NCI-H2081 treated with DMSO at 0.1 percent for 48 hours (cell line): ENCODE measurements at places on chromosomes 2 and 18.

DNA sequence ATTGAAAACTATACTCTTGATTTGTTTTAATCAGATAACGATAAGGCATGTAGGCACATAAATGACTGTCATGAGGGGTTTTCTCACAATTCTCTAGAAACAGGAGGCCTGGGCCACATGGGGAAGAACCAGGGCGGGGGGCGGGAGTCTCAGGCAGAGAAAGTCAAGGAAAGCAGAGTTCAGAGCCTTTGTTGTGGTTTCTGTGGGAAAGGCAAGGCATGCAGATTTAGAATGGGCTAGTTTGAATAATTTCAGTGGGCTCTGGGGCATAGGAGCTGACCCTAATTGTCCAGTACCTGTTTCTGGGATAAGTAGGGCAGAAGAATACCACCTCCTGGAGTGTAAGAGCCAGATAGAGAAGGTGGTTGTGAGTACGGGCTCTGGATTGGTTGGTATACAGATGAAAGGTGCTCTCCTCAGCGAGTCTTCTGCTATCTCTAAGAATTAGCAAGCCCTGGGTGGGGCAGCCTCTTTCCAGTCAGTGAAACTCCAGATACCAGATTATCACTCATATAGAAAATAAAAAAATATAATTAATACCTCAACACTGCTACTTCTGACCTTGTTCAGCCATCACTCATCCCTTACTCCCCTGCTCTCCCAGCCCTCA lies 41.5 kb upstream of the CYRIA start:
- DNase-seq: no peak

DNA sequence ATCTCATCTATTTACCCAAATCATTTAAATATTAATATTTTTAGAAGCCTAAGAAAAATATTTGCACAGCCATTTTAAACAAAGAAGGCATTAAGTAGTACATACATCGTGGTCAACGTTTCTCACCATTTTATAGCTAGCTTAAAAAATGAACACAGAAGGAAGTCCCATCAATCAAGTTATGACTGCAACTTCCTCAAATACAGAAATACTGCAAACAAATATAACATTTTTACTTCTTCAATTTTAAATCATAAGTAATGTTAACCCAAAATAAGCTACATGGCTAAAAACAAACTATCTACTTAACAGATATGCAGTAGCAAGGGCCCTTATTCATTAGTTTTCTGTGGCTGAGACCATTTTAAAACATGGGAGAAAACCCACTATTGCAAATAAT lies 30.6 kb downstream of the ITSN2 start:
- no peak for DNase-seq

DNA sequence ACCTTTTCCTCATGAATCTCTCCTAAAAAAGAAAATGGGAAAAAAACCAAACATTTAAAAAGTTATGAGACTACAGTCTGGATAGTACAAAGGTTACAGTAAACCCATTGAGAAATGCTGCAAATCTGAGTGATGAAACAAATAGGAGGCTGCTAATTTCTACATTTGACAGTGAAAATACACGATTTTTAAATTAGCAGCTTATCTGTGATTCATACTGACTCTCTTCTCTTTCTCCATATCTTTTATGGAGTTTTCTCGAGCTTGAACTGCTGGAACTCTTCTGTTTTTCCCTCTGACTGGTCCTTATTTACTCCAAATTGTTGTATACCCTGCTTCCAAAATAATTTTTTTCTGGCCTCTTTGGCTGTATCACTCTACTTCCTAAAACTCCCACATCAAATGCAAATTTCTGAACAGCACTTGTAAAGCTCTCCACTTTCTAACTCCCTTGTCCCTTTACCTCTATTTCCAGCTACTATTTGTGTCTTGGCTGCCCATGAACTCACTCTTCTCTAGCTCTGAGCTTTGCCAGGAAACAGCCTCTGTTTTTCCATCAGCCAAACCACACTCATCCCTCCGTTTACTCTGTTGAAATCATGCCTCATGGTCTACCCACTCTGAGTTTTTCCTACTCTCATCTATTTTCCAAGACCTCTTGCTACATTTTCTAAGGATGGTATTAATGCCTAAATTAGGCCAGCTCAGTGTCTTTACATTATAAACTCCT lies 73.7 kb downstream of the RBMS1 start:
- no peak for DNase-seq

GRCh38 chr2:9332853-9333245 lies 90.5 kb downstream of the ITGB1BP1 start:
- no peak for DNase-seq

DNA sequence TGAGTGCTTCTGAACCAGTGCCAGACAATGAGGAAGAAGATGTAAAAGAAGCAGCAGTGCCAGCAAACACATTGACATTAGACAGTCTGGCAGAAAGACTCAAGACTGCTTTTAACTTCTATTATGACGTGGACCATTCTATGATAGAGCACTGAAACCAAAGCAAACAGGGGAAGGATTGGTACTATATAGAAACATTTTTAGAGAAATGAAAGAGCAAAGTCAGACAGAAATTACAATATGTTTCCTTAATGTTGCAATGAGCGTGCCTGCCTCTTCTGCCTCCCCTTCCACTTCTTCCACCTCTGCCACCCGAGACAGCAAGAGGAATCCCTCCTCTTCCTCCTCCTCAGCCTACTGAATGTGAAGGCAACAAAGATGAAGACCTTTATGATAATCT lies 39.7 kb downstream of the DHX57 start:
- DNase-seq: no peak

DNA sequence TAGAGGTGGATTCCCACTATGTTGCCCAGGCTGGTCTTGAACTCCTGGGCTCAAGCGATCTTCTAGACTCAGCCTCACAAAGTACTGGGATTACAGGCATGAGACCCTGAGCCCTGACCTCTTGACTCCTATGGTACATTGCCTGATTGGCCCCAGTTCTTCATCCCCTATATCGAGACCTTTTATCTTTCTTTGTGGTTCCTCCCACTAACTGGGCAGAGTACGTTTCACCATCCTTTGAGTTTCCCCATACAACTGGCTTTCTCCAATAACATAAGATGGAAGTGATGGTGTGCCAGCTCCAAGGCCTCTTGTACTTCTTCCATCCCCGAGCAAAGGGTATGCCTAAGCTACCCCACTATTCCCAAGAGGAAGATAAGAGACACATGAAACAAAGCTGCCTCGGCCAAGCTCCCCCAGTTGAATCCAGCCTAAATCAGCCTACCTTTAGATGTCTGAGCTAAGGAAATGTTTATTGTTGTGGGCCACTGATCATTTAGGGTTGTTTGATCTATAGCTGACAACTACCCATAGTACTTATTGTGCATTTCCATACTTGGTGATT lies 8.3 kb upstream of the TMEM247 start:
- DNase-seq: no peak
